ENCODE measurements at places on chromosomes 16 and 17.

DNA sequence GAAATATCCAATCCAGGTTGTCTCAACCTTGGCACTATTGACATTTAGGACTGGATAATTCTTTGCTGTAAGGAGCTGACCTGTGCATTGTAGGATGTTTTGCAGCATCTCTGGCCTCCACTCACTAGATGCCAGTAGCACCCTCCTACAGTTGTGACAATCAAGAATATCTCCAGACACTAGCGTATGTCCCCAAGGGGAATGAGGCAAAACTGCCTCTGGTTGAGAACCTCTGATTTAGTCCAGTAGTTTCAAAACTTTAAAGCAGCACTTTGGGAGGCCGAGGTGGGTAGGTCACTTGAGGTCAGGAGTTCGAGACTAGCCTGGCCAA is 48.4 kb downstream of the IQCK start:
- no peak for DNase-seq

- DNase-seq, result no peak
These were observed 3.2 kb upstream of the SLC47A2 start for GRCh38 chr17:19719355-19720209.

DNA sequence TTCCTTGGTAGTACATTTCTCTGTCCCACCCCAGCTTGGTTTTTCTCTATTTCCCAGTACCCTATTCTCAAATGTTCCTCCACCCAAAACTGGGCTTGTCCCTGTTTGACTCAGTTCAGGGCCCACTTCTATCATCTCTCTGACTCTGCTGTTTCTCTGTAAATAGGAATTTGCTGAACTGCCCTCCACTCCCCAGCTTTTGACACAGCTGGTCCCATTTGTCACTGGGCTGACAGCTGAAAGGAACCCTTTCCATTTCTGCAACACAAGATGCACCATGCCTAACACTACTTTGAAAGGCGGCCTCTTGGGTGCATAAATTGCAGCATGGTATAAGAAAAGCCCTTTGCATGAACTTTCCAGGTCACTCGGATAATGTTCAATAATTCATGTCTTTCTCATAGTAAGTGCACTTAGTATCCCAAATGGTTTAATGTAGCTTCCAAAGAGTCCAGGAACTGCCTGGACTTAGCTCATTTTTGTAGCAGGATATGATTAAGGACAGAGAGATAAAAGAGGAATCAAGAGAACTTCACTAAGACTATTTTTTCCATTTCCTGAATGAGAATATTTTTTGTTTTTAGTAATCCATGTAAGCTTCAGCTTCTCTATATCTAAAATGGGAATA is 256.7 kb downstream of the CDH11 start:
- no peak for DNase-seq

GRCh38 chr16:67177743-67178699 is 5.7 kb downstream of the MATCAP1 start:
- DNase-seq, result peak; percentile 76

DNA sequence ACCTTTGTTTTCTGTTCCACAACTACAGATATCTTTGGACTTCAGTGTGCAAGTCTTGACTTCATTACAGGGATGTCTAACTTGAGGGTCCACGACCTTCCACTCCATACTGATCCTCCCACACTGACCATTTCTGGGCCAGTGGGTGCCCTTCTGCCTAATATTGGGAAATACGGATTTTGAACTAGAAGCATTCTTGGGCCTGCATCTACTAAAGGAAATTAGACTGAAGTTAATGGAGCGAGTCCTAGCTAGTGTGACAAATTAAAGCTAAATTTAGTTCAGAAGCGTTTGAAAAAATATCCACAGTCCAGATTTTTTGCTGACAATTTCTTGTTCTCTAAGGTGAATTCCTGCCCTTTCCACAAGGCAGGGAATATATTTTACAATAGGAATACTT is 9.9 kb upstream of the TMIGD1 start:
- DNase-seq, result no peak

DNA sequence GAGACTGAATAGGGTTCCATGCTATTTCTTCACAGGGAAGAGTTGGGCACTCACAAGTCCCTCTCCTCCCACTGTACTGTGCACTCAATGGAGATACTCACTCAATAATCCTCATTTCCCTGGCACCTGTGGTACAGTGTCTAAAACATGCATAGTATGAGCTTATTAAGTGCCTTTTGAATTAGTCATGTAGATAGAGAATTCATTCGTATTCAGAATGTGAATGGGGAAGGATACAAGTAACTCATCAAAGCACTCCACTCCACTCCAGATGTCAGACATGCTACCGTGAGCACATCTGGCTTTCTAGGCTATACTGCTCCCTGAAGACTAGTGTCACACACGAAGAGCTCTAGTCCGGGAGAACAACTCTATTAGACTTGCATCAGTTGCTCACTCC is 6.3 kb downstream of the C17orf75 start:
- no peak for DNase-seq

- DNase-seq, result no peak
These were observed 103.7 kb downstream of the GRIN2A start for GRCh38 chr16:10078541-10078949.

DNA sequence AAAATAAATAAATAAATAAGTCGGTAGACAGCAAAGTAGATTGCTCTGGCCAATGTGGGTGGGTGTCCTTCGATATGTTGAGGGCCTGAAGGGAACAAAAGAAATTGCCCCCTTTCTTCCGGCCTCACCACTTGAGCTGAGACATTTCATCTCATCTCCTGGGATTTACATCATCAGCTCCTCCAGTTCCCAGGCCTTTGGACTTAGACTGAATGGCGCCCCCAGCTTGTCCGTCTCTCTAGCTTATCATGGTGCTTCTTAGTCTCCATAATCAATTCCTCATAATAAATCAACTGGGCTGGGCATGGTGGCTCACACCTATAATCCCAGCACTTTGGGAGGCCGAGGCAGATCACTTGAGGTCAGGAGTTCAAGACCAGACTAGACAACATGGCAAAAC is 13.8 kb upstream of the HAP1 start:
- no peak for DNase-seq

DNA sequence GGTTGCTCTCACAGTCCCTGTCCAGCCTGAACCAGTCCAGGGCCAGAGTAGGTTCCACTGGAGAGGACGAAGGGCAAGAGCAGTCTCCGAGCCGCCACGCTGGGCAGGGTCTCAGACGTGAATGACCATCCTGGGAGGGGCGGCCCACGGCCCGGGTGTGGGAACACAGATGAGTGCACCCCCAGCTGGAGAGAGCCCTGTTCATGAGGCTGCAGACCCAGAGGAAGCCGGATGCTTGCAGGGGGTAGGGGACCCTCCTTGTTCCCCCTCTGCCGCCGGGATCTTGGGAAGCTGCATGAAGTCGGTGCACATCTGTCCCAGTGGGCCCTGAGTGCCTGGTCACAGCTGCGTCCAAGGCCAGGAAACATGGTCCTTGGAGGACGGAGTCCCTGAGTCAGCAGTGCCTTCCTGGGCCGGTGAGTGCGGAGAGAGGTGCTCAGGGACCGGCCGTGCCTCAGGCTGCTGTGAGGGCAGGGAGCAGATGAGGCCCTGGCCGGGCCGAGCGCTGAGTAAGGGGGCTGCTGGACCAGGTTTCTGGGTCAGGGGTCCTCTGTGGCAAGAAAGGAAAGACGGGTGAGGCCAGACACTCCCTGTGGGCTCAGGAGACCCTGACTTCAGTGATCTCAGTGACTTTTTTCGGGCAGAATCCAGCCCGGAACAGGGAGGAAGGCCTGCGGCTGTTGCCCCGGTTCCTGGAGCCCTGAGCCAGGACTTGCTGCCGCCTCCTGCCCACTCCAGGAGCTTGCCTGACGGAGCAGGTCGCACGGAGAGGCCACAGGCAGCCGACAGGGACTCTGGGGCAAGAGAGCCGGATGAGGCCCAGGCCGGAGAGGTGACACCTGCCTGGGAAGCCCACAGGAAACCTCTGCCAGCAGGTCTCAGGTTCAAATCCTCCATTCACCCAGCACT is 45.8 kb downstream of the ACTG1 start:
- DNase-seq, result no peak

- no peak for DNase-seq
These were observed 174.8 kb upstream of the FOXF1 start for GRCh38 chr16:86335266-86336172.

- DNase-seq, result no peak
These were observed 1.5 kb upstream of the PHKG2 start for GRCh38 chr16:30746638-30747175.

GRCh38 chr16:22318690-22319358 is 21.6 kb downstream of the POLR3E start:
- peak; percentile 67 for DNase-seq

DNA sequence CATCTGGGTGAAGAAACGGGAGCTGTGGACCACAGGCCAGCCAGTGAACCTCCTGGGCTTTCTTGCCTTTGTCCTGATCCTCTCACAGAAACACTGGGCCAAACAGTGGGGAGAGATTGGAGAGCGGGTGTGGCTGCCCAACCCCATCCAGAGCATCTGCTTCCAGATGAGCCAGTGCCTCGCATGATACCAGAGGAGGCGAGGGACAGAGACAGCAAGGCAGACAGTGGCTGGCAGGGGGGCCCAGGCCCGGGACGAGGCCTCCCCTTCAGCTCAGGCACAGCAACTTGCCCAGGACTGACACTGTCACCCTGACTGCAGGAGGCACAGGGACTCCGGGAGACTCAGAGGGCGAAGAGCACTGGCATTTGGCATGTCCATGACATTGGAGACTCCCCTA is 12.0 kb downstream of the ARHGEF15 start:
- no peak for DNase-seq

- peak; percentile 15 for DNase-seq
These were observed 34.8 kb upstream of the CPHXL start for GRCh38 chr16:75761108-75761507.

DNA sequence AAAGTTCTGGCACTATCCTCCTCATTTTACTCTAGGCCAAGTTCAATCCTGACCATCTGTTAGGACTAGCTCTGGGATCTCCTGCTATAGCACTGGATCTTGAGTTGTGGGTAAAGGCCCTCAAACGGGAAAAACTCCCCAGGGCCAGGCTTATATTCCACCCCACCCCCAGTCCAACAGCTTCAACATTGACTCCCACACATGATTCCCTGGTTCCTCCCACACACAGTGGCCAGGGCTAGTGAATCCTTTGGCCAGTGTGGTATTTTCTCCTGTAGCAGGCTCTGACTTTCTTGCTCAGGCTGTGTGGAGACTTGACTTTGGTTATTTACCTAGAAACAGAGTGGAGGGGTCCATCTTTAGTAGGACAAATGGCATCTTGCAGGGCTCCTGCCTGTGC is 10.3 kb upstream of the AKAP10 start:
- no peak for DNase-seq
